Cardiac muscle cell (in vitro differentiated cells and primary cell): ENCODE measurements at places on chromosomes 7 and 10. TPM values are rescaled to one million over a fixed set of nuclear protein-coding genes. Genes with fewer than 3 reads are reported as not detected.
A peak's percentile ranks its signal among the peaks of the same experiment; 100 is the strongest.

- DNase-seq = no peak
These were observed 131.0 kb upstream of the PPP2R2D start for GRCh38 chr10:131769571-131770410.

GRCh38 chr10:78407009-78407711, 373.5 kb downstream of the RPS24 start:
- peak; percentile 97 for DNase-seq

- DNase-seq = no peak
These were observed 947.6 kb upstream of the POT1 start for GRCh38 chr7:125877246-125877645.

DNA sequence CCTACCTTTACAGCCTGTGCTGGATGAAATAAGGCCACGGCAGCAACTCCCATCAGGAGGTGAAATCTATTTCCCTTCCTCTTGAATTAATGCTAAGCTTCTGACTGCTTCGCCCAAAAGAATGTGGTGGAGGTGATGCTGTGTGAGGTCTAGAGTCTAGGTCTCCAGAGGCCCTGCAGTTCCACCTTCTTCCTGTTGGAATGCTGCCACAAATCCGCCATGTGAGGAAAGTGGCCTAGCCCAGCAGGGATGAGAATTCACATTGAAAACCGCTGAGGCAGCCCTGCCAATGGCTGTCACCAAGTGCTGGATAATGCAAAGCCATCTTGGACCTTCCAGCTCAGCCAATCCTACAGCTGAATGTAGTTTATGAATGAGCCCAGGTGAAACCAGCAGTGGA, 28.0 kb downstream of the RHOBTB1 start:
- DNase-seq = no peak

The ATG9B gene
- 7.1 and 8.4 TPM in 2 replicates for total RNA-seq
